Activated naive CD8-positive, alpha-beta T cell treated with anti-CD3 and anti-CD28 coated beads, Interleukin-2, amount 10 ng/mL, durations not matched to agents 7 days and 5 days (primary cell): ENCODE measurements at places on chromosomes 5 and 9. TPM values are rescaled to one million over a fixed set of nuclear protein-coding genes. Genes with fewer than 3 reads are reported as not detected.

NR4A3 gene
- 1.2 TPM for total RNA-seq

MAML1 gene
- 38.5 TPM for total RNA-seq

CD72 gene
- 15.3 TPM for total RNA-seq

PCDHA5 gene
- total RNA-seq, result not detected

GLDC gene
- total RNA-seq, result not detected

SLCO6A1 gene
- total RNA-seq, result not detected

HAND1 gene
- total RNA-seq, result not detected

SHISAL2B gene
- total RNA-seq, result not detected
